ENCODE measurements at places on chromosomes 1 and 21.

DNA sequence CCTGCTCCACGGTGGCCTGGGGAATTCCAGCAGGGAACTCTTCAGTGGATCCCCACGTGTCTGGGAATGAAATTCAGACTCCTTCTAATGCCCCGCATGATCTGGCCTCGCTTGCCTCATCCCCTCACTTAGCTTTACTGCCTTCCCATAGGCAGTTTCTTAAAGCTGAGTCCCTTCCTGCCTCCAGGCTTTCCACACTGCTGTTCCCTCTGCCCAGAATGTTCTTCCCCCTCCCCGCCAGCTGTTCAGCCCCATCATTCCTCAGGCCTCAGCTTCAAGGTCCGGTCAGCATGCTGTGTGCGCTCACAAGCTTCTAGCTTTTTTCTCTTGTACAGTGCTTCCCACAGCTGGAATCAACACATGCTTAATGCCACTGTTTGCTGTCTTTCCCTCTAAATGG lies 54.9 kb upstream of the WASF2 start:
- DNase-seq = no peak

DNA sequence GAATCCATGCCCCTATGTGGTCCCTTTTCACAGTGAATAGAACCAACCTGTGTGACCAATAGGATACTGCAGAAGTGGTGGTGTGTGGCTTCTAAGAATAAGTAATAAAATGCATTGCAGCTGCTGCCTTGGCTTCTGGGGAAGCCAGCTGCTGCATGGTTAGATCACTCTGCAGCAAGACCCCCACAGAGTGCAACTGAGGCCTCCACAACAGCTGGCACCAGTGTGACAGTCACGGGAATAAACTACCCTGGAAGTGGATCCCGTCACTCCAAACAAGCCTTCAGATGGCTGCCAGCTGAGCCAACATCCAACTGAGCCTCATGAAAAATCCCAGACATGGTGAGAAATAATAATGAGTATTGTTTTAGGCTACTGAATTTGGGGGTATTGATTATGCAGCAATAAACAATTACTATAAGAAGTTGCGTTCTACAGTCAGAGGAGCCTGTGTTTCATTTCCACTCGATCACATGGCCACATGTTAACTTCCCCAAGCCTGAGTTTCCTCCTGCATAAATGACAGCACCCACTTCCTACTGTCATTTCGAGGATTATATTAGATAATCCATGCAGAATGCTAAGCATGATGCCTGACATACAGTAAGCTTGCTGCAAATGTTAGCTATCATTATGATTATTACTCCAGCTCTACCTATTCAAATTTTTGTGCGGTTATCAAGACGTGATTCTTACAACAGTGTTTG lies 20.8 kb upstream of the COG2 start:
- DNase-seq = peak; percentile 36

- no peak for DNase-seq
Observed at GRCh38 chr1:914891-915280, 8.8 kb upstream of the SAMD11 start.

- no peak for DNase-seq
Observed at GRCh38 chr1:18056545-18056944, 51.1 kb upstream of the IGSF21 start.

GRCh38 chr1:41582004-41582325 lies 97.5 kb upstream of the EDN2 start:
- no peak for DNase-seq

GRCh38 chr1:116827607-116828105 lies 73.4 kb downstream of the CD2 start:
- DNase-seq = no peak

DNA sequence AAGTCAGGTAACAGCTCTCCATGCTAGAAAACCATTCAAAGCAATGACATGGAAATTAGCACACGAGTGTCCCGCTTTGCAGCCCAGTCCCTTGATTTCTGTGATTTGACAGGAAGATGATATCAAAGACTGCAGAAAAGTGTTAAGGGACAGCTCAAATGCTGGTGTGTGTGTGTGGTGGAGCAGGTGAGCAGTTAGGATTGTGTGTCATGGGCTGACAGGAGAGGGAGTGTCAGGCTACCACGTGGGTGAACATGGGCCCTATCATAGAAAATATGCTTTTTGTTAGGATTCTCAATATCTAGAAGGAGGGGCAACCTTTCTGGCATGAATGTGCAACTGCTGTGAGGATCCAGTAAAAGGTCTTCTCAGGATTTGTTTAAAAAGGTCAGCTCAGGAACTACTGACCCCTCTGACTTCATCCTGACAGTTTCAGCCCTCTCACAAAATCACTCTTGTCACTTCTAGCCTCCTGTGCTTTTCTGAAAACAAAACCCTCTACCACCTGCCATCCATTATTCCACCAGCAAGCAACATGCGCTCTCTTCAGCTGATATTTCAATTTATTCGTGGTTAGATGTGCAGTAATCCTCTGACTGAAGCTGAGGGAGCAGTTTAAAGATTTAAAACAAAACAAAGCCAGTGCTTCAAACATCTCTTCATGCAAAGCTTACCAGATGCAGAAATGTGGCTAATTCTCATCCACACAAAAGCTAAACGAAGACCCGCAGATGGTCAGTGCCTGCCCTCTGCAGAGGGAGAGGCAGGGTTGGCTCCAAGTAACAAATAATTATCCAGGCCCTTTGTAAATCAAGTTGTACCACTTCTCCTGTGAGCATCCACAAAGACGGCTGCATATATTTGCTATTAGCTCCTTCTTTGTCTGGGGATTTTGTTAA lies 397.9 kb downstream of the PTBP2 start:
- DNase-seq = no peak

GRCh38 chr1:209723756-209724693 lies 19.4 kb downstream of the HSD11B1 start:
- DNase-seq = no peak

DNA sequence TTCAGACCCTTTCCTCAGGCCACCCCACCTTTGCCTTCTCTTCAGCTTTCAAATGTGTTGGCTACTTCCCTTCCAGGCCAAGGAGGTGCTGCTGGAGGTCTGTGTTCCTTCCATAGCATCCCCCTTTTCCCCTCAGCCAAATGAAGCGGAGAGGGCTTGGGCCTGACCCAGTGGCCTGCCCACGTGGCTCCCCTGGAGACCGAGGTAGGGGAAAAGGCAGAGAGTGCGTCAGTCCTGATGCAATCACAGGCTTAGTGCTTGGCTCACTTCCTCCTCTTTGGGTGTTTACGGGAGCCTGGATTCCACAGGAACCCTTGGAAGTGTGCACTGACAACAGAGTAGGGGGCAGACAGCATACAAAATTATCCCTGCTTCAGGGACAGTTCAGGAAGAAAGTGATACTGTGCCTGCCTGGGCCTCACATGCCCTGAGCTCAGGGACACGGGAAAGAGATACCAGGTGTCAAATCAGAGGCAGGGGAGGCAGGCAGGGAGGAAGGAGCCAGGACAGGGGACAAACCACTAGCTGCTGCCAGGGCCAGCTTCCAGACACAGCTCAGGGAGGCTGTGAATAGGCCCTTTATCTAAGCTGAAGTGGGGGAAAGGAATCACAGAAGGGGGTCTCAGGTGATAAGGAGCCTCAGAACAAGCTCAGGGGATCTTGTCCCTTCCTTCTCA lies 16.6 kb upstream of the PTP4A2 start:
- DNase-seq = peak; percentile 95

DNA sequence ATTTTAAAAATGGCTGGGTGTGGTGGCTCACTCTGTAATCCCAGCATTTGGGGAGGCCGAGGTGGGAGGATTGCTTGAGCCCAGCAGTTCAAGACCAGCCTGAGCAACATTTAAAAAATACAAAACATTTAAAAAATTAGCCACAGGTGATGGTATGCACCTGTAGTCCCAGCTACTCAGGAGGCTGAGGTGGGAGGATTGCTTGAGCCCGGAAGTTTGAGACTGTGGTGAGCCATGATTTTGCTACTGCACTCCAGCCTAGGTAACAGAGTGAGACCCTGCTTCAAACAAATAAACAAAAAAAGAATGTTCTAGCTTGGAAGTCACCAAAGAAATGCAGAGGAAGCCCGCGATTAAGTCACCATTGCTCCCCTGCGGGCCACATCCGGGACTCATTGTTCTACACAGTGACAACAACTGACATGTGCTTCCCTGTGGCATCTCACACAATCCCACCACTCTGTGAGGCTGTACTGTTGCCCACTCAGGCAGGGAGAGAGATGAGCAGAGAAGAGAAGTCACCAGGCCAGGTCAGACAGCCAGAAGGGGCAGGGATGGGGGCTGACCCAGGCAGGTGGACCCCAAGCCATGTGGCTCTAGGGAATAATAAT lies 18.4 kb upstream of the SPATC1L start:
- DNase-seq = no peak

DNA sequence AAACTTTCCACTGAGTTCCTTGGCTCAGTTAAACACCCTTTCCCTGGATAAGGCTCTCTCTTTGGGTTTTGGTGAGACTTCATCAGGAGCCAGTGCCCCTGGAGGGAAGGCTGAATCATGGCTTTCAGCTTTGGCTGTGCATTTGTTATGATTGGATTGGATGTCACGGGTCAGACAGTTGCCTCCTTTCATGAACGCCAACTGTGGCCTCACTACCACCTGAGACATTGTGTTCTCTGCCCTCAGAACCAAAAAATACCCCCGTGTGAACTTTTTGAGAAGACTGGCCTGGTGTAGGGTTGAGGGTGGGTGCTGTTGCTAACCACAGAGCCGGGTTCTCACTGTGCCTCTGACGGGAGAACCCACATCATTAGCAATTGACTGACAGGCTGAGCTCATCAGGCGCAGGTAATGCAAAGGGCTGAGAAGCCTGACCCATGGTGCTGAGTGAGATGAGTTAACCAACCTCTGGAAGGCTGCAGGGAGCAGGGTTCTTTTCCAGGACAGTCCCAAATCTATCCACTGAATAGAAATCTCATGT lies 65.6 kb downstream of the HHAT start:
- DNase-seq = no peak

- no peak for DNase-seq
Observed at GRCh38 chr1:157133426-157133825, 4.8 kb downstream of the ETV3 start.

DNA sequence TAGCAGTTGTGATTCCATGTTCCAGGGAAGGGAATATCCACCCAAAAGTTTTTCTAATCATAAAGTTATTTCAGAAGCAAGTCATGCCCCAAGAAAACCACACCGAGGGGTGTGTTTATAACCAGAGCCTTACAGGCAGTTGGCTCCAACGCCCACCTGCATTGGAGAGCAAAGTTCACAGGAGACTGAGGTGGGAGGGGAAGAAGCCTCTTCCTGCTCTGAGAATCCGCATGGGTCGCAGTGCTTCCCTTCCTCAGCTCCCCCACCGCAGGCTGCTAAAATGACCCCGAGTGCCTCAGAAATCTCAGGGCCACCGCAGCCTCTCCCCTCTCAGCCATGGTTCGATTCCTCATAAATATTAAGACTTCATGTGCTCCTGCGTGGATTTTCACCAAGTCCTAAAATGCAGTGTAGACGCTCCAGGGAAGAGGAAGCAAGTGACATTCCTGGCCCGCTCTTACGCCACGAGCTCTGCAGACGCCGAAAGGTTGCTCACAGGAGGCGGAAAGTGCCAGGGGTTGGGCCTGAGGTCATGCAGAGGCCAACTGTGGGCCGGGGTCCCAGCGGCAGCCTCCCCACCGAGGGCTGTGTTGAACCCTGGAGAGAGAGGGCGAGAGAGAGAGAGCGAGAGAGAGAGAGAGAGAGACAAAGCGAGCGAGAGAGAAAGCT lies 13.4 kb upstream of the SPSB1 start:
- peak; percentile 79 for DNase-seq

DNA sequence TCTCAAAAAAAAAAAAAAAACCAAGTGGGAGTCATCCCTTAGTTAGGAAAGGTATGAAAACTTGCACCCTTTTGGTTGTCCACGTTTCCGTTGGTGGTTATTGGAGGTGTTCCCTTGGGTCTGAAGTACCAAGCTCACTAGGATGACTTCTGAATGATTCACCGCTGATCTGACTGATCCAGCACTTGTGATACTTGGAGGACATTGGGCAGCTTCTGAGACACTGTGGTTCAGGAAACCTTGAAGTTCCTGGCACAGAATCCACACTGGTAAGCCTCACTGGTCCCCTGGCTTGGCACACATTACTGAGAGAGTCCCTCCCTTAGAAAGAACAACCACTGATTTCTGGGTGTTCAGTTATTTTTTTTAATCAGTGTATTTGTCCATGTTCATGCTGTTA lies 91.9 kb downstream of the RYR2 start:
- DNase-seq = no peak

- DNase-seq = no peak
Observed at GRCh38 chr1:158607296-158607695, 2.2 kb downstream of the OR10Z1 start.

DNA sequence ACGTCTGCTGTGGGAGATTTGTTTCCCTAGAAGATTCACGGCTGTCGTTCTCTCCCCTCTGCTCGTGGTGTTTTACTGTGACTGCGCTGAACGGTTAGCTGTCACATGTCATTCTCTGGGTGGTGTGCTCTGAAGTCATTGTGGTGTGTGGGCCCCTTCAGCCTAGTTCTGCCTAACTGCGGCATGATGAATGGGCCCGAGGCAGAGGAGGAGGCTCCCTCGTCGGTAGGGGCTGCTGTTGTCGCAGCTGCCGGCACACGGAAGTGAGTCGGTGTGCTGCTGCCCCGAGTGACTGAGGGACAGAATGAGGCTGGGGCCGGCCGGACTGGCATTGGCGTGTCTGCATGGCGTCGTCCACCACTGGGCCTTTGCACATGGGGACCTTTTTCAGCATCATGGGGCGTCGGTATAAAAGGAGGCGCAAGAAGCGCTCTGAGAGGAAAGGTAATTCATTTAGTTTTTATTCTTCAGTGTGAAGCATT lies 77.9 kb downstream of the ADARB1 start:
- DNase-seq = peak; percentile 91

GRCh38 chr1:67883069-67883468 lies 49.8 kb upstream of the GNG12 start:
- DNase-seq = no peak

- DNase-seq = peak; percentile 61
Observed at GRCh38 chr1:2314803-2315673, 76.3 kb downstream of the MORN1 start.
